ENCODE measurements at places on chromosomes 13 and 19. TPM values are rescaled to one million over a fixed set of nuclear protein-coding genes. Genes with fewer than 3 reads are reported as not detected.

The RFPL4AL1 gene
- total RNA-seq, result not detected

The IL4I1 gene
- 3.7 TPM for total RNA-seq

The SPIB gene
- not detected for total RNA-seq

The TSPAN16 gene
- total RNA-seq, result not detected

The ZNF560 gene
- not detected for total RNA-seq

The KIR2DL1 gene
- not detected for total RNA-seq

The ETV2 gene
- not detected for total RNA-seq

The CCNA1 gene
- total RNA-seq, result not detected

The TEAD2 gene
- total RNA-seq, result not detected

The TIMM29 gene
- total RNA-seq, result 21.8 TPM

The KLK14 gene
- total RNA-seq, result 0.35 TPM

The ZNF700 gene
- total RNA-seq, result 17.1 TPM

The QPCTL gene
- total RNA-seq, result 10.0 TPM

The TNNI3 gene
- total RNA-seq, result not detected

The CTXN1 gene
- total RNA-seq, result not detected

The TMC4 gene
- 1.1 TPM for total RNA-seq

The LIG1 gene
- total RNA-seq, result 68.2 TPM

The LILRA1 gene
- not detected for total RNA-seq

Measured in CD4-positive, CD25-positive, alpha-beta regulatory T cell (primary cell).